ENCODE measurements at places on chromosomes 5 and 9. TPM values are rescaled to one million over a fixed set of nuclear protein-coding genes. Genes with fewer than 3 reads are reported as not detected.
A peak's percentile ranks its signal among the peaks of the same experiment; 100 is the strongest.

- DNase-seq = no peak
Observed at GRCh38 chr9:87237336-87237735, 260.3 kb upstream of the DAPK1 start.

DNA sequence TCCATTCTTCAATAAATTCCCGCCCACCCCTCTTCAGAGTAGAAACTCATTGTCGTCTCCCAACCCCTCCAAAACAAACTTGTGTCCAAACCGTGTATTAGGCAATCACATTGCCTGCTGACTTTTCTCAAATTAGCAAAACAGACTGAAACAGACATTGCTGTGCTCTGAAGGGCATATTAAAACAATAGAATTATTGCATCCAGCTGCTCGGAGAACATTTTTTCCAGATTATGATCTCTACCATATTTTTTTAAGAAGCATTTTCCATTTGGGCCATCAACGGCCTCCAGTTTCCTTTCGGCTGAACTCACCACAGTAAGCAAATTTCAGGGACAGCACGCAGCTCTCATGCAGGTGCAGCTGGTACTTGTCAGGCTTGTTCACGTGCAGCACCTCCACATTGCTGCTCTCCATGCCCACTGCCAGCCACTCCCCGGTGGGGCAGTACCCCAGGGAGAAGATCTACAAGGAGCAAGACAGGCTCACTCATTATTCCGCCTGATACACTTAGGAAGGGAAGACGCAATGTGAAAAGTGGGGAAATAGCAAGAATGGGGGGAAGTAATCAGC lies 104.1 kb downstream of the TLE1 start:
- no peak for DNase-seq

CARTPT gene
- total RNA-seq = not detected

DNA sequence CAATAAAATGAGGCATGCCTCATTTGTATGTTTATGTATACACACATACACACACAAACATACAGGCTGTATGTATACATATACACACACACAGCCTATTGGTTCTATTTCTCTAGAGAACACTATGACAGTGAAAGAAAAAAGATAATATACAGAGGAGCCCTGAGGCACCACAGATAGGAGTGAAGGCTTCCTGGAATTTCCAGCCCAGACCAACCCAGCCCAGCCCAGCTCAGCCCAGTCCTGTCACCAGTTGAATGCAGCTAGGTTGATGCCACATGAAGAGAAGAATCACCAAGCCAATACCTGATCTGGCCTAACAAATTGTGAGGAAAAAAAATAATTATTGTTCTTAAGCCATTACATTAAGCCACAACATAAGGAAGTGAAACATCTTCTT lies 126.9 kb upstream of the PDE4D start:
- no peak for DNase-seq

LCN6 gene
- total RNA-seq = not detected

DNA sequence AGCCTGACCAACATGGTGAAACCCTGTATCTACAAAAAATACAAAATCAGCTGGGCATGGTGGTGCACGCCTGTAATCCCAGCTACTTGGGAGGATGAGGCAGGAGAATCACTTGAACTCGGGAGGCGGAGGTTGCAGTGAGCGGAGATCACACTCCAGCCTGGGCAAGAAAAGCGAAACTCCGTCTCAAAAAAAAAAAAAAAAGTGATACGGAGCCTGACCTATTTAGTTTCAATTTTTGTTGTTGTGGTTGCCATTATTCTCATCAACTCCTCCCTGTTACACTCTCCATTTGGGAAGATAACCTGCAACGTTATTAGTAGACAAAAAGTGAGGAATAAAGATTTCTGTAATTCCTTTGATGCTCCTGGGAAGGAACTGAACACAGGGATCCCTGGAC lies 1.3 kb downstream of the STOM start:
- no peak for DNase-seq

GRCh38 chr9:21336457-21336856 lies 1.3 kb upstream of the KLHL9 start:
- no peak for DNase-seq

PCDHB9 gene
- total RNA-seq = not detected

GPR151 gene
- not detected for total RNA-seq

DNA sequence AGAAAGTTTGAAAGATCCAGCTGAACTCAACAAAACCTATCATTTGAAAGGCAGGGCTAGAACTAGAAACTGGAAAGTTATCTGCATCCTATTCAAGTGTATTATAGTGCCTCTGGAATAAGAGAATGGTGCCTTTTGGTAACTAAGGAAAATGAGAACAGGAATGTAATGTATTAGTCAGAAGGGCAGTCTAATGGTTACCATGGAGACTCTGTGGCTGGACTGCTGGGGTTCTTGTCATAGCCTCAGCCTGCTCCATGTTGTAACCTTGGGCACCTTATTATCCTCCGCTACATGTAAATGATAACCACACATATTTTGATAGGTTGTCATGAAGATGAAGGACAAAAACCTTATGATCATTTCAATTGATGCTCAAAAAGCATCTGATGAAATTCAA lies 24.6 kb upstream of the IFNB1 start:
- DNase-seq = no peak

PCDHB5 gene
- total RNA-seq = not detected

ORM2 gene
- 46.0 TPM for total RNA-seq

DNA sequence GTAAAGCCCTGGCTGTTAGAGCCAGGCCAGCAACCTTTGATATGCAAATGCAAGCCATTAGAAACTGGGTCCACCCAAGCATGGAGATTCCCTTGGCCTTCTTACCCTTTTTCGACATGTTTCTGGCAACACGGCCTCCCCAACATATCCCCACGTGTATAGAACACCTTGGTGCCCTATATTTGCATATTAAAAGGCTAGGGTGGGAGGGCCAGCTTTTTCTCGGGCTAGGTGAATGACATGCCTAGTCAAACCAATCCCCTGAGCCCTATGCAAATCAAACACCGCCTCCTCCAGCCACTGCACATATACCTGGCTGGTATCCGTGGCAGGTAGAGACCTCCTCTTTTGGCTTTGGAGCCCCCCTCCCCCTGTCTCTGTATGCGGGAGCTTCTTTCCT lies 55.6 kb upstream of the ZFR start:
- no peak for DNase-seq

CA9 gene
- not detected for total RNA-seq

PKN3 gene
- 1.6 TPM for total RNA-seq

DNA sequence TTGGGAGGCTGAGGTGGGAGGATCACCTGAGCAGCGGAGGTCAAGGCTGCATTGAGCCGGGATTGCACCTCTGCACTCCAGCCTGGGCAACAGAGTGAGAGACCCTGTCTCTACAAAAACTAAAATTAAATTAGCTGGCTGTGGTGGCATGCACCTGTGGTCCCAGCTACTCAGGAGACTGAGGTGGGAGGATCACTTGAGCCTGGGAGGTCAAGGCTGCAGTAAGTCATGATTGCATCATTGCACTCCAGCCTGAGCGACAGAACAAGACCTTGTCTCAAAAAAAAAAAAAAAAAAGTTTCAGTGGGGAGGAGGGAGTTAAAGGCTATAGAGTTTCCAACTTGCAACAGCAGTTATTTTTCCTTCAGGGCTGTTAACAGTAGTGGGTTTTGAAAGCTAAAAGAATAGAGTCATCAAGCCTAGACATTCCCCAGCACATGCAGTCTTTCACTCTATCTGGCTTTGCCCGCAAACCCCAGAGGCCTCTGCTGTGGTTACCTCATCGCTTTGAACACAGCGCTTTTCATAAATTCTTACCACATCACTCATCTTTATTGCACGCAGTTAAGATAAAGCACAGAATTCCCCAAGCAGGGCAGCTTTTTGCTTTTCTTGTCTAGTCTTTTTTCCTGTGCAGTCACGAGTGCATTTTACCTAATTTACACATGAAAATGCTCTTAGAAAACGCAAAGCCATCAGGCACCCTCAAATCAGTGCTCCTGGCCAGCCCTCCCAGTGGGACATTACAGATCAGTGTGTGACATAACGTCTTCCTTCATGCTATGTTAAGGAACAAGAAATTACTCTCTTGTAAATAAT lies 8.7 kb upstream of the SLC2A8 start:
- DNase-seq = peak; percentile 95

PCDHB7 gene
- not detected for total RNA-seq

DNA sequence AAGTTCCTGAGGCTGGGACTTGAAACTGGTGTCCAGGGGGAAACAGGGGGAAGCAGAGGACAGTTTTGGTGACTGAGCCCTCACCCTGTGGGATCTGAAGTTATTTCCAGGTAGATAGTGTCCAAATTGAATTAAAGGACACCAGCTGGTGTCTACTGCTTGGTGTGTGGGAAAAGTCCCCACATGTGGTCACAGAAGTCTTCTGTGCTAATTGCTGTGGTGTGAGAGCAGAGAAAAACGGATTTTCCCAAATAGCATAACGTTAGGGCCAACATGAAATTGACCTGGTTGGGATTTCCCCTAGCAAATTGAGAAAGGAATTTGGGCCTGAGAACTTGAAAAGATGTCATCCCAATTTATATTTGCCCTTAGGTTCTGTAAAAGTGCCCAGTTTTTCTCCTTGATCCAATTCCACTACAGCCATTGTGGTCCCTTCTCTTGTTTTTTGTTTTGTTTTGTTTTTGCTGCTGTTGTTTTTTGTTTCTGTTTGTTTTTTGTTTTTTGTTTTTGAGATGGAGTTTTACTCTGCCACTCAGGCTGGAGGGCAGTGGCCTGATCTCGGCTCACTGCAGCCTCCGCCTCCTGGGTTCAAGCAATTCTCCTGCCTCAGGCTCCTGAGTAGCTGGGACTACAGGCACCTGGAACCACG lies 5.6 kb upstream of the STARD4 start:
- no peak for DNase-seq

FSTL4 gene
- 2.7 TPM for total RNA-seq

- no peak for DNase-seq
Observed at GRCh38 chr9:106387965-106388364, 475.0 kb upstream of the ZNF462 start.

DNA sequence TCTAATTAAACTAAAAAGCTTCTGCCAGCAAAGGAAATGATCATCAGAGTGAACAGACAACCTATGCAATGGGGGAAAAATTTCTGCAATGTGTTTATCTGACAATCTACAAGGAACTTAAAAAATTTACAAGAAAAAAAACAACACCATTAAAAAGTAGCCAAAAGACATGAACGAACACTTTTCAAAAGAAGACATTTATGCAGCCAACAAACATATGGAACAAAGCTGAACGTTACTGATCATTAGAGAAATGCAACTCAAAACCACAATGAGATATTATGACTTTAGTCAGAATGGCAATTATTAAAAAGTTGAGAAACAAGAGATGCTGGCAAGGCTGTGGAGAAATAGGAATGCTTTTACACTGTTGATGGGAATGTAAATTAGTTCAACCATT lies 530.4 kb upstream of the DAB2 start:
- DNase-seq = no peak

SNAPC4 gene
- 17.2 TPM for total RNA-seq

IFNA21 gene
- not detected for total RNA-seq

DNA sequence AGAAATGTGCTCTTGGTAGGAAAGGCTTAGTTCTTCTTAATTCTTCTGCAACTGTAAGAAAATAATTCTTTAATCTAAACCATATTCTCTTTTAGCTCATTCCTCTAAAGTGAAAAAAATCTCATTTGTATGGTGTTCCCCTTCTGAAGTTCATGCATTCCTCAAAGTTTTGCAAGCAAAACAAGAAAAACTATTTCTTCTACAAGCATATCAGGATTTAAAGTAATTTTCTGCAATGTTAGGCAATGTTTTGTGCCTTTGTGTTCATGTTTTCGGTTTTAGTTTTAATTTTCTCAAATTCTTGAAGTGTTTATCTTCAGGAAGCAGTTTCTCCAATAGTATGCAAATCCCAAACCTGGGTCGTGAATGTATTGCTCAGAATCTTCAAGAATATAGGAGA lies 12.7 kb upstream of the GPR21 start:
- no peak for DNase-seq

DNA sequence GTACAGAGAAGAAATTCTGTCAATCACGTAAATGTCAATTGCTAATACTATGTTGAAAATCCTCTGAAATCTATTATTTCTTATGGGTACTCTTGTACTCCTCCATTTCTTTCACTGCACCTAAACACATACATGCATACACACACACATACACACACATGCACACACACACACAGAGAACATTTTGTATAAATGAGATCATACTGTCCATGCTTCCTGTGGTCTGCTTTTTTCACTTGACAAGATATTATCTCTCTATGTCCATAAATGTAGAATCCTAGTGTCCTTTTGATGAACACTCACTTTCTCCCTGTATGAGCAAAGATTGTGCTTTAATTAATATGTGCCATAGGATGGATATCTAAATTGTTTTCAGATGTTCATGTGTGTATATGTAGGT lies 32.7 kb upstream of the TLR4 start:
- no peak for DNase-seq

BRD8 gene
- total RNA-seq = 104 TPM

- no peak for DNase-seq
Observed at GRCh38 chr5:107812570-107813141, 141.9 kb upstream of the EFNA5 start.

DNA sequence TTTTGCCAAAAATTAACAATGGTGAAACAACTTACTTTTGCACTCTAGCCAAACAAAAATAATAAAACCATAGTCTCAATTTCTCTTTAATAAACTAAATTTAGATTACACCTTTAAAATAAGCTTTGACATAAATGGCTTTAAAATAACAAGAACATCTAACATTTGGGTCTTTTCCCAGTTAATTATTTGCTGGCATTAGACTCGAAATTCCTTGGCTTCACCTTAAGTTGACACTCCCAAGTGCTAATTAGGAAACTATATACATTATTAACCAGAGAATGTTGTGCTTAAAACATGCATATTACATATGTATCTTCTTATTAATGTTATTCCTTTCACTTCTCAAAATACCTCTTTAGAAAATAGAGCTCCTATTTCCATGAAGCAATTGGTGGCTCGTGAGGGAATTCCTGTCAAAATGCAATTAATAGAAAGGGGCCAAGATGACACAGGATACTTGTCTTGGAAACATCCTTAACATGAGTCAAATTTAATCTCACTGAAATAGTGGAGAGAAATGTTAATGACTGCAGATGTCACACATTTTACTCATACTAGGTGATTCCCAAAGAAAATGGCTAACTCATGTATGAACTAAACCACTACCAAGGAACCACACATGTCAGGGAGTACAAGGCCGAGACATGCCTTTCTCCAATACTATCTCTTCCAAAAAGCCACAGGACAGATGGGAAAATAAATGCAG lies 932.9 kb upstream of the DMAC1 start:
- DNase-seq = no peak

RALGPS1 gene
- 41.5 TPM for total RNA-seq
